ENCODE measurements at places on chromosomes 4 and X.

- no peak for DNase-seq
Observed at GRCh38 chr4:87819281-87819919, 13.4 kb upstream of the MEPE start.

GRCh38 chrX:69010339-69010738 is 154.9 kb downstream of the PJA1 start:
- no peak for DNase-seq

DNA sequence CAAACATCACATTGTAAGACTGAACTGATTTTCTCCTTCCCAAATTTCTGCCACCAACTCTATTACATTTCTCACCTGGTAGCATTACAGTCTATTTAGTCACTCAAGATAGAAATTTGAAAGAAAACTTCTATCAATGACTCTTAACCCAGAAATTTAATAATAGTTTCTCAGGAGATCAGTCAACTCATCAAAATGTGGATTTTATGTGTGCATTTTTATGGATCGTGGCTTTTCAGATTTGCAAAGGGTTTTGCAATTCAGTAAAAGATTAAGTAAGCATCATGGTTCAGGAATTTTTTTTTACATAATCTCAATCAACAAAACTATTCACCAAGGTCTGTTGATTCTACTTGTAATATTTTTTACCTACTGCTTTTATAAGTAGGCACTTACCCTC is 111.1 kb downstream of the CFAP299 start:
- no peak for DNase-seq

- DNase-seq, result no peak
Observed at GRCh38 chr4:84582988-84583875, at the start of gene CDS1. Gene CDS1, plus strand, starts transcription at chr4:84583127. Its CDS starts 275 bp downstream, at chr4:84583402.

- DNase-seq, result no peak
Observed at GRCh38 chrX:133454491-133454914, 39.2 kb upstream of the GPC4 start.

GRCh38 chrX:133660281-133660680 is 245.0 kb upstream of the GPC4 start:
- no peak for DNase-seq

GRCh38 chr4:37953156-37953555 is 7.0 kb upstream of the PTTG2 start:
- no peak for DNase-seq

DNA sequence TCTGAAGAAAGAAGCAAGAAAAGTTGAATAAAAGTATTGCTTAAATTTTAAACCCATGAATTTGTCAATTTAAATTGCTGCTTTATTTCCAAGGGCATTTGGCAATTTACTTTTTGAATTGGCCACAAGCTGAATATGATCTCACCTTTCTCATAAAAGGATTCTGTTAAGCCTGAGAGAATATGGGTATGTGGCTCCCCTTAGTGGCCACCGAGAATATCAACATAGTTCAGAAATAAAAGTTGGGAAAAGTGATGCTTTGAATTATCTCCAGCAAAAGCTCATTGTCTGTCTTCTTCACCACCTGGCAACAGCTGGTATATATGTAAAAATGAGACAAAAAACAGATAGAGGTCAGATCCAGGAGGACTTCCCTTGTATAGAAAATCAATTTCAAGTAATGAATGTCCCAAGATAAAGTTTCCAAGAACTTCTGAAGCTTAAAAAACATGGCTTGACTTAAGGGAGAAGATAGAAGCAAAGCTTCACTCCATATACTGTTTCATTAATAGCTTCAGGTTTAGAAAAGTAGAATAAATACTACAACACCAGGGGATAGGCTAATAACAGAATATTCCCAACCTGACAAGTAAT is 290.7 kb upstream of the FAM241A start:
- DNase-seq, result no peak

DNA sequence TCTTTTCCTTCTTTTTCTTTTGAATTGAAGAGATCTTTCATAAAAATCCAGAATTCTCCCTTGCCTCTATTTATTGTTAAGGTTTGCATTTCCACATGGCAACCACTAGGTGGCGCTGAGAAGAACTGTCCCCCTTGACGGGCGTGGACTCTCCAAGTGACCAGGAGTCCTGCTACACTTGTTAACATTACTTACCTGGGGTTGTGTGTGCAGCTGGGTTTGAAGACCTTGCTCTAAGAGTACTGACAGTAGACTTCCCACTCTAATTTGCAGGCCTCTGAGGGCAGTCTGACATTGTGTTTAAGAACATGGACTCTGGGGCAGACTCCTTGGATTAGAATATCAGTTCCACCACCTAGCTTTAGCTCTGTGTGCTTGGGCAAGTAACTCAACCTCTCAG is 52.8 kb downstream of the GPRIN3 start:
- DNase-seq, result no peak

GRCh38 chr4:3469386-3470243 is 6.5 kb downstream of the DOK7 start:
- no peak for DNase-seq

DNA sequence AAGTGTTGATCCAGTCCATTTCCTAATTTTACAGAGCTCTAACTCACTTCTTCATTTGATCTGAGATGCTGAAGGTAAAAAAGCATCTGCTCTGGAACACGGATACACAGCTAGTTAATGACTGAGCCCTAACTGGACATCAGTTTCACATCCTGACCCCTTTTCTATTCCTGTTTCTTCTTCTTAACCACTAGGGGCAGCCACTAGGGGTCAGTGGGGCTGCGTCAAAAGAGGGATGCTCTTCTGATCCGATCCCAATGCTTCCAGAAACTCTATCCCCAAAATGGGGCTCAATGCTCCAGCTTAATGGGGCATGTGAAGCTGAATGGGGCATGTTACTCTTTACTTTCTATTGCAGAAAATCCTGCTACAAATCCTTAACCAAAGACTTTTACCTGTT is 33.4 kb upstream of the PHKA2 start:
- no peak for DNase-seq

GRCh38 chr4:28225689-28226353 is 1365.2 kb downstream of the STIM2 start:
- no peak for DNase-seq

DNA sequence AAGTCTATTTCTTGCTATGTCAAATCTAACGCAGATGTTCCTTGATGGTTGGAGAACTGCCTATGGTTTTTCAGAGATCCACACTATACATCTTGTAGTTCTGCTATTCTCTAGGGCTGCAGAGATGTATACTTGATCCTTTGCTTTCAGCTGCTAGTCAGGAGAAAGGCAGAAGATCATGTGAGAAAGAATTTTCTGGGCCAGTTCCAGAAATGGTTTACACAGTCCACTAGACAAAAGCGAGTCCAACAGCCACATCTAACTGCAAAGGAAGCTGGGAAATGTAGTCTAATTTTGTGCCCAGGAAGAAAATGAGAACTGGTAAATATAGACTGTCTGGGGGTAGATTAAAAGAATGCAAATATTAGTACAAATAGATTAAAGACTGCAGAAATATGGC is 394.3 kb upstream of the SLIT2 start:
- no peak for DNase-seq
